ENCODE measurements at places on chromosomes 12 and 14.

DNA sequence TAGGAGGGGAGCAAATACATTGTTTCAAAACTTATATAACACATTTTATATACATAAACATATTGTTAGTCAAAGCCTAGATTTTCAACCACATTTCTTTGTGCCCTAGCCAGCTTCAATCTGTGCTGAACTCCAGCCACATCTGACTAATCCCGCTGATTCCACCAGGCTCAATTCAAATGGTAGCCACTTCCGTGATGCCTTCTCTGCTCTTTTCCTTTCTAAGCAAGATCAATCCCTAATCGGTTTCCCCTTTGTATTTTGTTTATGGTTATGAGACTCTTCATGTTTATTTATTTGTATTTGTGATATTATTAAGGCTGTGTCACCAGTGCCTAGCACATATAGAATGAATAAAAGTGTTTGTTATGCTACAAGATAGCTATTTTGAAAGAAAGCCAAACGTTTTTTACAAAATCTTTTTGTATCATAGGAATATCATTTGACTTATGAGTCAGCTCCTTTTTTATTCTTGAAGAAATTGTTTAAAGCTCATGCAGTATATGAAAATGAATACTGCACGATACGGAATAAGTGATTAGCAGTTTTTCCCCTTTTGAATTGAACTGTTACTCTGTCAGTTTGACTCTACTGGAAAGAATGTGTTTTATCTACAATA is 110.2 kb downstream of the PLEKHA5 start:
- no peak for DNase-seq

DNA sequence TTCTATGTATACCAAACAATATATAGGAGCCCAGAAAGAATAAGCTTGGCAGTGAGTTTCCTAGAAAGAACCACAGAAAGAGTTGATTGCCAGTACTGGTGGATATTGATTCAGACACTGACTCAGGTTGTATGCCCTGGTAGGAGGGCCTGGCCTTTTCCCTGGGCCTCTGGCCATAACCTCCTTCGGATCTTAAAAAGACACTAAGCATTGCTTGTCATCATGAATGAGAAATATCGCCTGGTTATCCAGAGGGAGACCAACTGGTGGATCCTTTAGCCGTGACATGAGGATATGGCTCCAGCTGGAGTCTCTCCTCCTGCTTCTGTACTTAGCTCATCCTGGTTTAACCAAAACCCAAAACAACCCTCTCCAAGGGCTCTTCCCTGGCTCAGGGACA is 231.5 kb downstream of the MSRB3 start:
- DNase-seq, result no peak

DNA sequence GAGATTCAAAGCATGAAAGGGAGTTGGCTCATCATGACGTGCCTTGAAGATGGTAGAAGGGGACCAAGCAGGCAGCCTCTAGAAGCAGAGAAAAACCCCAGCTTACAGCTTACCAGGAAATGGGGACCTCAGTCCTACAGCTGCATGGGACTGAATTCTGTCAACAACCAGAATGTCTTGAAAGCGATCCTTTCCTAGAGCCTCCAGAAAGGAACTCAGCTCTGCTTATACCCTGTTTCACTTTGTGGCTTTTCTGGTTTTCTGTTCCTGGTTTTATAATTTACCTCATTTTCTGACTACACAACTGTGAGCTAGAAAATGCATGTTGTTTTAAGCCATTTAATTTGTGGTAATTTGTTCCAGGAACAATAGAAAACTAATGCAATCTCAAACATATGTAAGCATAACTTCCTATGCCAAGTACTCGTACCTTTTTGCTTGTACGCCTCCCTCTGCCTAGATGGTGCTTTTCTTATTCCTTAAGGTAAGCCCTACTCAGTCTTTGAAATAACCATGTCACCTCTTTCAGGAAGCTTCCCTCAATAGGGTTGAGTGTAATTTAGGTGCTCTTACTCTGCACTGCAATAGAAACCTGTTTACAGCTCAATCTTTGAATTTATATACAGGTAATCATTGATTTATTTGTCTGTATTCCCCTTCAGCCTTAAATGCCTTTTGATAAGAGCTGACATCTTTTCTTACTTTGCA is 348.8 kb downstream of the TMEM117 start:
- no peak for DNase-seq

GRCh38 chr12:72829838-72830237 is 557.7 kb downstream of the TRHDE start:
- DNase-seq, result no peak

DNA sequence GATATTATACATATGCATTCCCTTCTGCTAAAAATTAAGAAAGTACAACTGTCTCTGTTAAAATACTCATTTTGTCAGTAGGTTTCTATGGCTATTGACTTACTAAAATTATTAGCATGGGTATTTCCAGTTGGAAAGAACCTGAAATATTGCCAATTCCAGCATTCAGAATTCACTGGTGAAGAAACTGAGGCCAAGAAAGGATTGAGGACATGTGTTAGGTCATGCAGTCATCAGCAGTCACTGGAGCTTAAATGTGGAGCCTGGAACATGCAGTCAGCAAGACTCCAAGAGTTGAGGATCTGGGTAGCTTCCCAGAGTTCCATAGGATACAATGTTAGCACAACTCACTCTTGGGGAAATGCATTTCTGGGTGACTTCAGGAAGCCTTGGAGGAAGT is 1335.6 kb downstream of the AACS start:
- no peak for DNase-seq

GRCh38 chr12:131391399-131391798 is 319.5 kb upstream of the SFSWAP start:
- no peak for DNase-seq

GRCh38 chr12:100857418-100857817 is 62.8 kb downstream of the ANO4 start:
- DNase-seq, result no peak

GRCh38 chr14:30719137-30719536 is 97.0 kb downstream of the SCFD1 start:
- DNase-seq, result no peak

DNA sequence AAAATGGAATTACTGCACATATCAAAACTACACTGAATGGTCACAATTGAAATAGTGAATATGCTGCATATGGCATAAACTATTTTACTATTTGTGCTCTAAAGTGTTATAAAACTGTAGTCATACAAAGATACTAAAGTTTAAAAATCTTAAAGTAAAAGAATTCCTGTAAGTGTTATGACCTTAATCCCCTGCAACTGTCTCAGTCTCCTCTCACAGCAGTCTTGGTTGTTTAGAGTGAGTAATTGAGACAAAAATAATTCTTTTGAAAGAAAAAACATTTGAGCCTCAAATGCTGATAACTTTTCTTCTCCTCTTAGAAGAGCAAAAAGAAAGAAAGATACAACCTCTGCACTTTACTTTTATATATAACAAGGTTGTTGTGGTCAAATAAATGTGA is 99.9 kb downstream of the SYT1 start:
- no peak for DNase-seq

- DNase-seq, result no peak
Measured at GRCh38 chr14:39442293-39442692, 10.1 kb upstream of the FBXO33 start.

DNA sequence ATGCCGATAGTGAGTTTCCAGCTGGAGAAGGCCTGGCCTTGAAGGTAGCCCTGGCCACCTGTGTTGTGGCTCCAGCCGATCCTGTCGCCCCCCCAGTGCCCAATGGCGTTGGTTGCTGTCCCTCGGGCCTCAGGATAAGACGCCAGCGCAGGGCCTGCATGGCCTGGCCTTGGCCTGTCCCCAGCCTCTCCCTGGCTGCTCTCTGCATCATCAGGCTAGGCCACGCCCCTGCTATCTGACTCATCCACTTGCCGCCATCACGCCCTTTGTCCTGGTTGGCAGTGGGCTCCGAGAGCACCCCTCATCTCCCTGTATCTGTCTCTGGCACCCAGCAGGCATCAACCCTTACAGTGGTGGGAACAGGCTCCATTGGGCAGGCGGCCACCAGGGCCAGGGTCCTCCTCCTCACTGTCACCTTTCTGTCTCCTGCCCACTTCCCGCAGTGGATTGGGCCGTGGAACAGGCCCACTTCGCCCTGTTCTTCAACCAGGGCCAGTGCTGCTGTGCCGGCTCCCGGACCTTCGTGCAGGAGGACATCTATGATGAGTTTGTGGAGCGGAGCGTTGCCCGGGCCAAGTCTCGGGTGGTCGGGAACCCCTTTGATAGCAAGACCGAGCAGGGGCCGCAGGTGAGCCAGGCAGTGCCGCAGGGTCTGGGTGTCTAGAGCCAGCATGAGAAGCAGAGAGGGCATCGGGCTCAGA is 25.6 kb downstream of the ALDH2 start:
- no peak for DNase-seq

DNA sequence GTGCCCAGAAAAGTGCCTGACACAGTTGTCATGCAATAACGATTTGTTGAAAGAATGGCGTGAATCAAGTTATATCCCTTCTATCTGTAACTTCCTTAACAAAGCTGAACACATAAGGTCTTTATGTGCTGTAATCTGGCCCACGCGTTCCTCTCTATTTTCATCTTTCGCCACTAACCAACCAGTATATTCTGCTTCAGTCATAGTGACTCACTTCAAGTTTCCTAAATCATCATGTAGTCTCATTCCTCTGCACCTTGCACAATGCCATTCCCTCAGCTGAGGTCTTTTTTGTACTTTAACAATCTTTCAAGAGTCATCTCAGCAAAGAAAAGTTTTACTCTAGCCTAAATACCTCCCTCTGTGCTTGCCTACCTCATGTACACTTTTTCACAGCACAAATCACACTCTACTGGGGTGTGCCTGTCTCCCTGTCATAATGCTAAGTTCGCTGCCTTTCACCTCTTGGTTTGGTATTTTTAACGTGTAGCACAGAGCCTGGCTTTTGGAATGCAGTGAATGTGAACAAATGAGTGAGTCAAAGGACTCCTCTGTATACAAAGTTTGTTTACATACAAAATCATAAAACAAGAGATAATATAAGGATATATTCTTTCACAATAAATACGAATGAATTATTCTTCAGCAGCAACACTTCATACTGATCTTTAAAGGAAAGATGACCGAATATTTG is 2.9 kb upstream of the CMAS start:
- DNase-seq, result no peak

DNA sequence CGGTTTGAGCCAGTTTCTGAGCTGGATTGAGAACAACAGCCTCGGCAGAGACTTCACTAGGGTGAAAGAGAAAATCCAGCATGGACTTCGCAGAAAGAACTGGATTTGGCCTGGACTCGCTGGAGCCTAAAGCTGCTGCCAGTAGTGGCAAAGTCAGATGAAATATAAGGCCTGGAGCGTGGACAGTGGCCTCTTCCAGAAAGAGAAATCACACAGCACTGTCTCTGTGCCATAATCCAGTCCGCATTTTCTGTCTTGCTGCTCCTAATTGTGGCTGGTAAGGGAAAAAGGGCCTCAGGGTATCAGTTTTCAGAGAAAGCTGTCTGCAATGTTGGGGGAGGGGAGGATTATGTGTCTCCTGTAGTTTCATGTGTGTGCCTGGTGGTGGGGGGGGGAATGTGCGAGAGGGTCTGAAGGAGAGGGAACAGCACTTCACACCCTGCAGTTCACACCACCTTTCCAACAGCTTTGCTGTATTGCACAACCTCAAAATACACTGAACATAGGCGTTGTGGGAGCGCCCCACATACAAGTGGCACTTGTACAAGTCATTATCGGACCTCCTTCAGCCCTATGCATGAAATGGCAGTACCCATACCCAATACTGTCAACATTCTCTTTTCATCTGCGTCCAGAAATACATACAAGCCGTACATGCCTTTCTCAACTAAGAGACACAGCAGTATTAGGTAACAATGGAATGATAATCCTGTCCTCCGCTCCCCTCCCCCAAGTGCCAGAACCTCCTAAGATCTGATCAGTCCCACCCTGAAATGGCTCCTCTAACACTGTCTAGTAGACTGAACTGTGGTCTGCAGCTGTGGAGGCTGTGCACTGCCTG is 107.5 kb upstream of the ATF7IP start:
- DNase-seq, result peak; percentile 92

- DNase-seq, result no peak
Measured at GRCh38 chr12:130253866-130254265, 83.8 kb upstream of the PIWIL1 start.

DNA sequence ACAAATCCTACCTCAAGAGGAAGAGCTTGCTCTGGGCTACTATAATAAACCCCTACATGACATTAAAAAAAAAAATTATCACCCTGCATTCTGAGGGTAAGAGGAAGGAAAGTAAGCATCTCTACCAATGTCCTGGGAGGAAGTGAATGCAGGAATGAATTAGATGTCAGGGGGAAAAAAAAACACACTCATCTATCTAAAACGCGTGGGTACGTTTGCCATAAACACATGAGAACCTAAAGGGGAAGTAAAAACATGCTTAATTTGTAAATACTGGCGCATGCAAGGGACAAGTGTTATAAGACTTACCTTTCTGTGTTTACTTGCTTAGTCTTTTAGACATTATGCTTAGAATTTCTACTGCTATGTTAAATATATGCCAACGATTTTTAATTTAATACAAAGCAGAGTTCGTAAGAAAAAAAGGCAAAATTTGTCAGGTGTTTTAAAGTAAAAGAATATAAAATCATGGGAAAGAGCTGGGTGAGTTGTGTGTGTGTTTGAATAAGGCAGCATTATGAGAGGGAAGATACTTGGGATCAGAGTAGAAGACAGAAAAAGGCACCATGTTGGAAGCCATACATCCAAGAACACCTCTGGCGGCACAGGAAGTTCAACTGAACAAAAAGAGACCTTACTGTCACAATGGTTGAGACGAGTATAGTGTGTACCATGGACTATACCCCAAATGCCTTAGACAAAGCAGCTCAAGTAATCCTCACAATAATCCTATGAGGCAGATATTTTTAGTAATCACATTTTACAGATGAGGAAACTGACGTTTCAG is 1.5 kb downstream of the TMED8 start:
- no peak for DNase-seq

- no peak for DNase-seq
Measured at GRCh38 chr12:94488463-94488862, 28.8 kb upstream of the CEP83 start.

DNA sequence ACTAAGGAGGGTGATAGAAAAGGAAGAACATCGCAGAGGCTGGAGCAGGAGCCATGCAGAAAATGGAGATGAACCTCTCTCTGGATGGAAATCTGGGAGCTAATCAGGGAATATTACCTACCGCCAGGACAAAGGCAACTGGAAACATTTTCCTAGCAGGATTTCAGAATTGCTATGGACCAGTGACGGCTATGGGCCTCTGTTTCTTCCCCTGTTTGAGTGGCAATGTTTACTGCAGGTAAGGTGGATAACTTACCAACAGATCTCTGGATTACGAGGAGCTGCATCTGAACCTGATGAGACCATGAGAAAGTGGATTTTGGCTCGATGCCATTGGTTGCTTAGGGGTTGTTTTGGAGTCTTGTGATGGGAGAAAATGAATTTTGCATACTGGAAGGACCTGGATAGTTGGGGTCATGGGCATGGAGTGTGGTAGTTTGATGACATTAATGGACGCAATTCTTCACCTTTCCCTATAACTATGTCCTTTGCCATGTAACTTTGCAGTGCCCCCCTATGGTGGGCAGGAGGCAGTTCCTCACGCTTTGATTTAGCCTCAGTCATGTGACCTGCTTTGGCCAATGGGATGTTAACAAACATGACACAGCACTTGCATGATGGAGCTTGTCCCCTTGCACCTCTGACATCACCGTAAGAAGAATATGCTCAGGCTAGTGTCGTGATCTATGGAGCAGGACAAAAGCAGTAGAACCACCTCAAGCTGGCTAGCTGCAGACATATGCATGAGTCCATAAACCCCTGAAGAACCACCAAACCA is 51.1 kb downstream of the CALM1 start:
- no peak for DNase-seq
